ENCODE measurements at places on chromosomes 16 and 17.

- peak; percentile 97 for DNase-seq
Measured at GRCh38 chr17:75632863-75633485, at the start of gene SMIM5. TSS of gene SMIM5 (plus strand) at chr17:75633434. CDS start at chr17:75640202, 6,768 bp downstream.

DNA sequence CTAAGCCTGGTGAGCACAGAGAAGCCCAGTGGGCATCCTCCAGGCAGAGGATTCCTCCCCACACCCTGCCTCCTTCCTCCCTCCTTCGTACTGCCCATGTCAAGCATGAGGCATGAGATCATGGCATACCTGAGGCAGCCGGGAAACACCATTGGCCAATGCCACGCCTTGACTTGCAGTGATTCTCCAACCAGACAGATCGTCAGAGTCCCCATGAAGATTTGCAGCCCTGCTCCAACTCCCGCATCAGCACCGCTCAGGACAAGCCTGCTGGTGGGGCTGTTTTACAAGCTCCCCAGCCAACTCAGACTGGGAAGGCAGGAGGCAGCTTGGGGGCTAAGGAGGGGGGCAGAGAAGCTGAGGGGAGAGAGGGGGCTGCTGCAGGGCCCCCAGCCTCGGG is 2.9 kb upstream of the KRT16 start:
- DNase-seq: no peak

DNA sequence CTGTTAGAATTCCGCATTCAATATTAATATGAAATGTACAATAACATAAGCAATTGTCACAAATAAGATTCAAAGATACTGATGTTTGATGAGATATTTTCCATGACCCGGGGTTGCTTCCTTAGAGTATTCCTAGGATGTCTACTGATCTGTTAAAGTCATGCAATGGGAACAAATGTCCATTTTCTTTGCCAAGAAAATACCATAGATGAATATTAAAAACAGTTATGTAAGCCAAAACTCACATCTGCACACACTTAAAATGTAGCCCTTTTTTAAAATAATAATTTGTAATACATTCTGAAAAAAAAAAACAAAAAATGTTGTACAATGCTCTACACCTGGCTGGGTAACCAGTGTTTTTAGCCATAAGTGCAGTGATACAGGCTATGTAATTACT is 259.4 kb upstream of the AXIN2 start:
- DNase-seq: no peak

DNA sequence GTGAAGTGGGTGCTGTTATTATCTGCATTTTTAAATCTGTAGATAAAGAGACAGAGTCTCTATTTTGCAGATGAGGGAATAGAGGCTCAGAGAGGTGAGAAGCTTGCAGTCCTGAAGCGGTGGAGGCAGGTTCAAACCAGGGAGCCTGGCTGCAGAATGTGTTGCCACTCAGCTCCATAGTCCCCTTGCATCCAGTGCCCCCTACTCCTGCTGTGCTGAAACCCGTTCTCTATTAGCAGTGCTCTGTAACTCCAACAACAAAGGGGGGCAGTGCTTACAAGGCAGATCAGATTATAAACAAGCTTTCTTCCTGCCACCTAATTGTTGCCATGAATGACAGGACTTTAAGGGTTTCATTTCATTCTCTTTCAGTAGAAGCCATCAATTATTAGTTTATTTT is 118.1 kb upstream of the CACNG3 start:
- DNase-seq: no peak

DNA sequence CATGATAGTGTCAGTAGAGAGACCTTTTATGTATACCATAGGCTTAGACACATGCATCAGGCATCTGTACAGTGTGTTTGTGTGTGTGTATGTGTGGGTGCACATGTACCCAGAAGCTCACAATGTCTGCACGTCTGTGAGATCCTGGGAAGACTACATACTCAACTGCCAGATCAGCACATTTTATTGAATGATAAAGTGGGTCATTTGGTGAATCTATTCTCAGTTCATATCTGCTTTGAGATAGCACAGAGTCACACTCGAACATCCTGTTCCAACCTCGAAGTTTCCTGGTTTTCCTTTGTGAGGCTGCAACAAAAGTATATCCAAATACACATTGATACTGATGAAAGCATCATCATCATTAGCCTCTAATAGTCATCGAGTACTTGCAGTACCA is 63.6 kb downstream of the MAF start:
- no peak for DNase-seq

DNA sequence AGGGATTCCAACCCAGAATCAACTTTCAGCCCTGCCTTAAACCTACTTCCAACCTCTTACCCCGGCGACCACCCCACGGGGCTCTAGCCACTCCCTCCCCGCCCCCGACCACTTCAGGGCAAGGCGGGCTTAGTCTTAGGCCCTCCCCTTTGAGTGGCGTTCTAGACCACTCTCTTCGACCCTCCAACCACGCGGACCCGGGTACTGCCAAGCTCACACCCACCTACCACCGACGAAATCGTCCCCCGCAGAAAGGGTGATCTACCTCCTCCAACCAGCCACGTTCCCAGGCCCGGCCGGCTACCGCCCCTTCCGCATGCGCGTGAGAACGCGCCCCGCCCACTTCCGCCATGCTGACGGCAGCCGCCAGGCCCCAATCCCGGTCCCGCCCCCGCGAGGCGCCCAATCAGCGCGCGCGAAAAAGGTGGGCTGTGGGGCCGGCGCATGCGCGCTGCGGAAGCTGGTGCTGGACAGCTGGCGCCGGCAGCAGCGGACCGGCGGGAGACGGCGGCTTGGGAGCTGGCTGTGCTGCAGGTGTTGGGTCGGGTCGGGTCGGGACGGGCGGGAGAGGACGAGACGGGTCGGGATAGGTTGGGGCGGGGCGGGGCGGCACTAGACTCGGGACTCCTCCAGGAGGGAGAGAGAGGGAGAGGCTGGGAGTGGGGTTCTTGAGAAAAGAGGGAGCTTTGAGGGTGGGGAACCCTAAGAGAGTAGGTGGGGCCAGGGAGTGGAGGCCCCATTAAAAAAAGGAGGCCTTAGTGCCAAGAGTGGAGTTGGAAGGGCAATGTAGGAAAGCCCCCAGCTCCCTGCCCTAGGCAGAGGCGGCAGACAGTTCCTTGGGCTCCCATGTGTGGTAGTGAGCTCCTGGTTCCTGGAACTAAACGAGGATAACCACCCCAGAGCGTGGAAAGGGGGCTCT is at the start of gene NAT9:
Gene NAT9 (minus strand): TSS at position 302 of the 919 bp plus-strand sequence. CDS start 647 bp downstream, outside the sequence.
- peak; percentile 86 for DNase-seq

DNA sequence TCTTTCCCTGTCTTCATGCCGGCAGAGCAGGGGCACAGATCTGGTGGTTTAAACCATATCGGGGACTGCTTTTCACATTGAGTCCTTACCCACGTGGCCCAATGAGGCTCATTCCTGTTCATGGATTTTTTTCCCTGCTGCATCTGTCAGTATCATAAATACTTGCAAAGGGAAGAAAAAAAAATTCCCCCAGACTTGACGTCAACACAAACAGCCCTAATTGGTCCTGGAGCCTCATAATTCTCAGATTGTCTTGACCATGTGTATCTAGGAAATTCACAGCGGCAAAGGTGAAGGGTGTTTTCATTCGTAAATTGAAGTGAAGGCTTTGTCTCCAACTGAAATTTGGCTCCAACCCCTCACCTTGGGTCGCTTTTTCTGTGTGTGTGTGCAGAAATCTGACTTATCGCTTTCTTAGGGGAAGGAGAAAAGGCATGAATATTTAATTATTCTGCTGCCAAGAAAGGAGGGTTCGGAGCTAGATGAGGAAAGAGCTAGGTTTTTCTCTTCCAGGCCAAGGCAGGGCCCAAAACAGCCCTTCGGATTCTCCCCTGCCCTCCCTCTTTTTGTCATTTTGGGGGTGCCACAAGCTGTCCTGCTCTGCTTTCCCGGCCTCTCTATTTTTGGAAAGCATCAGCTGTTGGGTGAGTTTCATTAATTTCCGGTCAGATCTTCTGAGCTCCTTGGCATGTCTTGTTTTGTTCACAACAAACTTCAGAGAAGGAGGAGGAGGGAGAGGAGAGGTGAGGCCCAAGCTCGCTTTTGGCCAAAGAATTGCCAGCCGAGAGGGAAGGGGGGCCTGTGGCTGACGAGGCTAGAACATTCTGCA is 17.8 kb upstream of the CIBAR2 start:
- DNase-seq: no peak

- DNase-seq: peak; percentile 88
Measured at GRCh38 chr17:37047631-37048104, 98.9 kb downstream of the AATF start.

DNA sequence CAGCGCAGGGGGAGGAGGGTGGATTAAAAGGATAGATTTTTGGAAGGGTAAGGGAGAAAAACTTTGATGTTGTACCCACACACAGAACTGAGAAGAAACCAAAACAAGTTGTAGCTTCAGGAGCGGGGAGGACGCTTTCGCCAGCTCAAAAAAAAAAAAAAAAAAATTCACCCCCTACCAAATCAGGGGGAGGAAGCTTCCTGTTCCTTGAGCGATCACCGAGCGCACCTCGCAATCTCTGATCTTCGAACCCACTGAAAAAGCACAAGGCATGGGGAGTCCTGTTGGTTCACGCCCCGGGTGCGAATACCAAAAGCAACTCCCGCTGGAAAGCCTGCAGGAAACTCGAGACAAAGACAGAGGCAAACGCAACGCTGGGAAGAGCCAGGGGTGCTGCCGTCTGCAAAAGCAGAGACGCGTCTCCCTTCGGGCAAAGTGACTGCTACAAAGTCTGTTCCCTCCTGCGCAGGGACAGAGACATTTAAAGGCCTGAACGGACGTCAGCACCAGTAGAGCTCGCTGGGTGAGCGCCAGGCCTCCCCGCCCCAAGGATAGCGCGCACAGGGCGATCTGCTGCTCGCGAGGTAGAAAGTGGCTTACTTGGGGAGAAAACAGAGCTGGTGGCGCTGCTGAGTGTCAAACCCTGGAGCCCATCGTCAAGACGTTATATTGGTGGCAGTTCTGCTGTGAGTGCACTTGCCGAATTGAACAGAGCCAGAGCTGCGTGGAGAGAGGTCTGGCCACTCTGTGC is 190.4 kb downstream of the USP22 start:
- DNase-seq: peak; percentile 65

DNA sequence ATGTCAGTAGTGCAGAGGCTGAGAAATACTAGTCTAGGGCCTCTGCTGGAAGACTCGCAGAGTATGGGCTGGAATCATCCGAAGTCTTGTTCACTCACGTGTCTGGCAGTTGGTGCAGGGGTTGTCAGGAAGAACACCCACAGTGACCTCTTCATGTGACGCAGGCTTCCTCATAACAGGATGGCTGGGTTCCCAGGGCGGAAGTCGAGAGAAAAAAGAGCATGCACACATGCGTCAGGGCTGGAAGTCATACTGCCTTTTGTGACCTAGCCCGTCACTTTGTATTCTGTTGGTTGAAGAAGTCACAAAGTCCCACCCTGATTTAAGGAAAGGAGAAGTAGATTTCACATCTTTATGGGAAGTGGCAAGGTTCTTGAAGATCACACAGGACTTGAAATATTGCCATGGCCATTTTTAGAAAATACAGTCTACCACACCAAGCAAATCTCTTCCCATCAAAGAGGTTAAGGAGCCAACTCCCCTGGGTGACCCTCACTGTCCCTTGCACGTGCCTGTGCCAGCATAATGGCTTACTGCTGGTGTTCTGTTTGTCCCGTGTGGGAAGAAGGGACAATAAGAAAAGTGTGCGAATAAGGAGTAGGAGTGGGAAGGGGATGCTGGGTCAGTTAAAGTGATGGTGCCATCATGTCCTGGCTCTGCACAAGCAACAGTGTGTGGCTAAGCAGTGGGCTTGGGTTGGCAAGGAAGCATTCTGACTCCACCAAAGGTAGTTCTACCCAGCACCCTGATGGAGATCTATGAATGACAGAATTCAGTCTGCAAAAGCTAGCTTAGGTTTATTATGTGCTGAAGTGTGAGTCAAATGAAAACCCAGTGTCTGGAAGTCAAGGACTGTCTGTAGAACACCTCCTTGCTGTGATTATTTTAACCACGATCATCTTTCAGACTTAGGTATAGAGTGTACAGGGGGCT is 28.1 kb downstream of the HEATR3 start:
- no peak for DNase-seq

DNA sequence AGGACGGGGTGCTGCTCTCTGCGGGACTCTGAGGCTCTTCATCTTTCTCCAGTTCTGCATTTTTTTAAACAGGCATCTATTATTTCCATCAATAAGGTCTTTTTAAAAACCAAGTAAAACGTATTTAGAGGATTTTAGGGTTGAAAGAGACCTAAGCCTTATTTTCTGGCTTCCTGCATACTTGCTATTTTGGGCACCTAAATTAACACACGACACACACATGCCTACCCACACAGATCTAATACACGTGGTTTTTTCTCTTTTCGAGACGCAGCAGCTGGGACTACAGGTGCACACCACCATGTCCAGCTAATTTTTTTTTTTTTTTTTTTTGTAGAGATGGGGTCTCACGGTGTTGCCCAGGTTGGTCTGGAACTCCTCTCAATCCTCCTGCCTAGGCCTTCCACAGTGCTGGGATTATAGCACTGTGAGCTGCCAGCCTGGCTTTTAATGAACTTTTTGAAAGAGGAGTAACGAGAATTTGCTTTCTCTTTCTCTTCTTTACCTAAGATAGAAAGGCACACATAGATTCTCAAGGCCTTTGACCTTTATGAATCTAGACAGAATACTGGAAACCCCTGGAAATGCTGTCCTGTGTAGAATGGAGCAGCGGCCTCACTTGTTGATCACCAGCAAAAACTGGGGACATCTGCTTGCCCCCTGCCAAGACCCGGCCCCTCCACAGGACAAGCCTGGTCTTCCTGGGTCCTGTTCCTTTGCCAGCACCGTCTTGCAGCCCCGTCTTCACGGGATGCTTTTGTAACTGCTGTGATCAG is 13.8 kb downstream of the DNAAF8 start:
- no peak for DNase-seq

GRCh38 chr16:67264277-67264676 is 15.1 kb upstream of the PLEKHG4 start:
- DNase-seq: no peak
